A549 treated with dexamethasone at 1 μM for 4 hours (cell line): ENCODE measurements at places on chromosomes 4 and X. TPM values are rescaled to one million over a fixed set of nuclear protein-coding genes. Genes with fewer than 3 reads are reported as not detected.

PASD1 gene
- total RNA-seq: 0.02 to 0.07 TPM in 2 of 5 replicates, not detected in the others

SSX5 gene
- total RNA-seq: not detected in 5 replicates

CENPVL2 gene
- not detected in 5 replicates for total RNA-seq

HTRA3 gene
- total RNA-seq: 14.9 to 21.5 TPM (median 19.4 TPM) in 5 replicates

CLIC2 gene
- total RNA-seq: 0.04 to 0.19 TPM (median 0.09 TPM) in 4 of 5 replicates, not detected in the other

SRPK3 gene
- total RNA-seq: 0.03 to 0.06 TPM (median 0.05 TPM) in 5 replicates

CXCL3 gene
- 2.4 to 3.7 TPM (median 2.6 TPM) in 5 replicates for total RNA-seq

LNX1 gene
- 0.04 to 0.08 TPM in 2 of 5 replicates, not detected in the others for total RNA-seq

C4orf50 gene
- not detected in 5 replicates for total RNA-seq

CLGN gene
- total RNA-seq: 4.9 to 6.1 TPM (median 5.1 TPM) in 5 replicates

HSD17B11 gene
- total RNA-seq: 46.0 to 61.8 TPM (median 57.0 TPM) in 5 replicates

NUDT9 gene
- 25.6 to 35.9 TPM (median 27.8 TPM) in 5 replicates for total RNA-seq

FAM120C gene
- total RNA-seq: 3.2 to 6.6 TPM (median 5.4 TPM) in 5 replicates

NAT8L gene
- 8.3 to 14.4 TPM (median 13.0 TPM) in 5 replicates for total RNA-seq

EGF gene
- total RNA-seq: 0.13 to 0.48 TPM (median 0.24 TPM) in 5 replicates

GATA1 gene
- total RNA-seq: not detected in 5 replicates

RGN gene
- 0.06 TPM in 2 of 5 replicates, not detected in the others for total RNA-seq

NDP gene
- not detected in 5 replicates for total RNA-seq

TDO2 gene
- total RNA-seq: 0.46 to 1.2 TPM (median 0.64 TPM) in 5 replicates

PTPN13 gene
- total RNA-seq: 3.6 to 5.2 TPM (median 4.5 TPM) in 5 replicates

ADH1A gene
- not detected in 5 replicates for total RNA-seq

KLHL34 gene
- not detected in 5 replicates for total RNA-seq

ADRA2C gene
- 6.1 to 11.5 TPM (median 10.2 TPM) in 5 replicates for total RNA-seq

ZNF141 gene
- total RNA-seq: 1.8 to 3.2 TPM (median 3.0 TPM) in 5 replicates

GAB1 gene
- 1.9 to 3.2 TPM (median 2.4 TPM) in 5 replicates for total RNA-seq

INTU gene
- total RNA-seq: 0.99 to 1.5 TPM (median 1.3 TPM) in 5 replicates

NXF2B gene
- total RNA-seq: not detected in 5 replicates

FRG2 gene
- 0.05 to 0.08 TPM (median 0.07 TPM) in 3 of 5 replicates, not detected in the others for total RNA-seq

AFM gene
- not detected in 5 replicates for total RNA-seq

RNF128 gene
- total RNA-seq: 0.03 to 0.06 TPM (median 0.05 TPM) in 3 of 5 replicates, not detected in the others

ZAR1 gene
- 0.06 TPM in 1 of 5 replicates, not detected in the others for total RNA-seq

TCEAL2 gene
- total RNA-seq: not detected in 5 replicates

CT45A10 gene
- total RNA-seq: 0.21 to 0.55 TPM (median 0.44 TPM) in 4 of 5 replicates, not detected in the other

NR3C2 gene
- 0.02 TPM in 1 of 5 replicates, not detected in the others for total RNA-seq

FOXR2 gene
- not detected in 5 replicates for total RNA-seq

HERC6 gene
- 2.9 to 3.9 TPM (median 3.2 TPM) in 5 replicates for total RNA-seq

RADX gene
- total RNA-seq: 0.05 to 0.17 TPM (median 0.12 TPM) in 4 of 5 replicates, not detected in the other

GIMD1 gene
- total RNA-seq: not detected in 5 replicates

EPGN gene
- 0.35 TPM in 1 of 5 replicates, not detected in the others for total RNA-seq

SSX4 gene
- total RNA-seq: not detected in 5 replicates

CXorf49 gene
- not detected in 5 replicates for total RNA-seq

TMPRSS11A gene
- total RNA-seq: not detected in 5 replicates

ELOVL6 gene
- 18.1 to 23.8 TPM (median 20.8 TPM) in 5 replicates for total RNA-seq

BTC gene
- 0.90 to 1.5 TPM (median 0.92 TPM) in 5 replicates for total RNA-seq

MAGEC2 gene
- total RNA-seq: not detected in 5 replicates

SMIM10L2A gene
- total RNA-seq: 0.16 to 0.22 TPM (median 0.17 TPM) in 5 replicates

SLITRK2 gene
- 0.01 to 0.02 TPM in 2 of 5 replicates, not detected in the others for total RNA-seq

USP26 gene
- total RNA-seq: not detected in 5 replicates

TRIM60 gene
- not detected in 5 replicates for total RNA-seq

NLGN3 gene
- total RNA-seq: 0.70 to 1.5 TPM (median 1.0 TPM) in 5 replicates

MAOB gene
- total RNA-seq: 0.14 to 0.25 TPM (median 0.19 TPM) in 5 replicates

SULT1E1 gene
- total RNA-seq: not detected in 5 replicates

MTMR8 gene
- 0.45 to 0.64 TPM (median 0.51 TPM) in 5 replicates for total RNA-seq

LONRF3 gene
- total RNA-seq: 1.7 to 3.9 TPM (median 3.5 TPM) in 5 replicates

NUDT11 gene
- total RNA-seq: 2.6 to 3.2 TPM (median 3.0 TPM) in 5 replicates

NXF3 gene
- total RNA-seq: 0.05 to 0.14 TPM in 2 of 5 replicates, not detected in the others

SATL1 gene
- 0.02 to 0.03 TPM in 2 of 5 replicates, not detected in the others for total RNA-seq
